ENCODE measurements at places on chromosomes 2 and 18.

GRCh38 chr2:46325182-46325928, 28.1 kb downstream of the EPAS1 start:
- DNase-seq = no peak

DNA sequence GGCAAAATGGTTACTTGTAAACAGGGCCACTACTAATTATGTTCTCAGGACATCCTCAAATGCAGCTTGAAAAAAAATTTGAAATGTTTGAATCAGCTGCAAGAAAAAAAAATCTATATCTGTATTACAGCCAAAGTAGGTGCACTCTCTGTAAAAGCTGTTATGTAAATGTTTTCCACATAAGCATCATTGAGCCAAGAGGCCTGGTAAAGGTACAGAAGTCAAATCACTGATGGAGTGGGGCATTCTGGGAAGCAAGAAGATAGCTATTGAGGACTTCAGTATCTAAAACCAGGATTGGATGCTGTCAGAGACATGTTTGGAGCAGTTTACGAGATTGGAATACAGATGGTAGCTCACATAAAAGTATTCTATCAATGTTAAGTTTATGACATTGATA, 80.3 kb downstream of the MAPRE2 start:
- DNase-seq = no peak

DNA sequence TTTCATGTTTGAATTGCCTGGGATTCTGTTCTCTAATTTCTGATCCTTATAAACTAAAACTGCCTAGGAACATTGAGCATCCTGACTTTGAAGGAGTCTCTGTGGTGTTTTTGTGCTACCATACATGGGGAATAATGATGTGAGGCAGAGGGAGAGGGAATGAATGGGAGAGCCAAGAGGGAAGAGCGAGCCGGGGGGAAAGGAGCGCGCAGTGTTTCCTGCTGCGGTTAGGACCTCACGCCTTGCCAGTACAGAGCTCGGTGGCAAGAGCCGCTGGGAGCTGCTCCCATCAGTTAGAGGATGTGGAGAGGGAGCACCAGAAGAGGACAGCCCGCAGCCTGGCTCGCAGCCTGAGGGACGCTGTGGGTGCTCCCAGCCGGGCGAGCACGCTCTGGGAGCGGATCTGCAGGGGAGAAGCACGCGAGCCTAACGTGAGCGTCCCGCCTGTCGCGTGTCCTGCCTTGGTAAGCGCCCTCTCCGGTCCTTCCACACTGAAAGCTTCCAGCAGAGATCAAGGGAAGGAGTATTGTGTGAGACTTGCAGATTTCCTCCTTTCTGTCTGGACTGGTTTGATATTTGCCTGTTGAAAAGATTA, 114.7 kb downstream of the FAM210A start:
- no peak for DNase-seq

DNA sequence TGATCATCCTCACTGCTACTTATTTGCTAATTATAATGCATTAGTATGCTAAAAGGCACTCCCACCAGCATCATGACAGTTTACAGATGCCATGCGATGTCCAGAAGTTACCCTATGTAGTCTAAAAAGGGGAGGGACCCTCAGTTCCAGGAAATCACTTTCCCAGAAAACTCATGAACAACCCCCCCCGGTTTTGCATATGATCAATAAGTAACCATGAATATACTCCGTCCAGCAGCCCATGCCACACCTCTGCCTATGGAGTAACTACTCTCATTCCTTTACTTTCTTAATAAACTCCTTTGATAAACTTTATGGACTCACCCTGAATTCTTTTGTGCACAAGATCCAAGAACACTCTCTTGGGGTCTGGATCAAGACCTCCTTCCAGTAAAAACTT, 86.8 kb downstream of the MALT1 start:
- DNase-seq = no peak

DNA sequence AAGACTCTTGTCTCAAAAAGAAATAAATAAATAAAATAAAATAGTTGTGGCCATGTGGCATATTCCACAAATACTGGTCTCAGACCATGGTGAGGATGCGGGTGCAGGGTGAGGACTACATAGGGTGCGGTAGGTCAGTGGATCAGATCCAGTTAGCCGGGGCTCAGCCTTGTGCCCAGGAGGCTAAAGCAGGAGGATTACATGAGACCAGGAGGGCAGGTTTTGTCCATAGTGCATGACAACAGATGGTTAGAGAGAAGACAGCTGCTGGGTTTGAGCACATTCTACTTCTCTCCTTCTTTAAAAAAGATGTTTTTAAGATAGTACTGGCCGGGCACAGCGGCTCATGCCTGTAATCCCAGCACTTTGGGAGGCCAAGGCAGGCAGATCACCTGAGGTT, 12.8 kb upstream of the PSD4 start:
- no peak for DNase-seq

DNA sequence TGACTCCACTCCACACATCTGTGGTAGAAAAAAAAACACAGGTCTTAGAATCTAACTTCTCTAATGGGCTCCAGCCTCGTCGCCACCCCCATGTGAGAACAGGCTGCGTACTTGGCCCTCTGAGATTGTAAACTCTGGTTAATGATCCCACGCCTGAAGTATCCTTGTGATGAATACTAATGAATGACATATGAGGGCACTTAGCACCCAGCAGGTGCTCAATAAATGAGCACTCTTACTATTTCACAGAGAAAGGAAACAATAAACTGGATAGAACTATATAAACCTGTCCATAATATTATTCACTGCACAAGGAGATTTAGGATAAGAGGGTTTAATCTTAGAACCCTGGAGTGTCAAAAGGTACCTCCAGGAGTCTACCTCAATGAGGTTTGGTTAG, 310.1 kb upstream of the HNRNPA3 start:
- DNase-seq = no peak

GRCh38 chr2:37377187-37377532, 32.7 kb downstream of the QPCT start:
- no peak for DNase-seq

GRCh38 chr2:1891971-1892486, 147.7 kb upstream of the PXDN start:
- no peak for DNase-seq

DNA sequence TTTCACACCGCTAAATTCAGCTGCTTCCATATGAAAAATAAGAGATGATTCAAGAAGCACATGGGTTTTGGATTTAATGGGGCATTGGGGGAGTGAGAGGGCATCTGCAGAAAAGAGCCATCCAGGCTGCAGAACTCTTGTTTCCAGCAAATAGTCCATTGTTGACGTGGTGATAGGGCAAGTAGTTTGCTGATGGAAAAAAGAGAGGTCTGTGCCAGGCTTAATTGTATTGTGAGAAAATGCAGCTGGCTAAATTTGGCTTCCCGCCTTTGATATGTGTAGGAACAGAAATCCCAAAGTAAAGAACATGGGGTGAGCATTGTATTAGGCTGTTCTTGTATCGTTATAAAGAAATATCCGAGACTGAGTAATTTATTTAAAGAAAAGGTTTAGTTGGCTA, 199.5 kb downstream of the SETBP1 start:
- DNase-seq = no peak

- no peak for DNase-seq
Measured at GRCh38 chr18:41372046-41372665, 582.9 kb upstream of the PIK3C3 start.

GRCh38 chr18:12010187-12010802, 29.0 kb downstream of the IMPA2 start:
- DNase-seq = no peak

DNA sequence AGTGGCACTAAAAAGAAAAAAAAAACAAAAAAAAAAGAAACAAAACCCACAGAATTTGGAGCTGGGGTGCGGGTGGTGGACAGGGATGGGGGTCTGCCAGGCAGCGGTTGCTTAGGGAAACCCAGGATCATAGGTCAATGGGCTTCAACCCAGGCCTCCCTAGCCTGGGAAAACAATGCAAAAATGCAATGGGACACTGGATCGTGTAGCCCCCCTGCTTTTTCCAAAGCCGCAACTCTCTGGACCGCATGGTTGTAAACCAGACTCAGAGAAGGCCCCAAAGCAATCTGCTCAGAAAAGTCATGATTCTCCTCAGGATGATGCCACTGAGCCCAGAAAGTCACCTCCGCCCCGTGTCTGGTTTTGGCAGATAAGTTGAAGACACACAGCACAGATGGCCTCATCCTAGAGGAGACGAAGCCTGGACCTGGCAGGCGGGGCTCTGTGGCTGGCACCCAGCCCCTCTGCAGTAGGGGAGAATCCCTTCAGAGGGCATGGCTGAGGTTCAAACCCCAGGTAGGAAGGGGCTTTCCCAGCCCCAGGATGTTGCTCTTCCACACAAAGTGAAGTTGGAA, 5.1 kb downstream of the DLX2 start:
- no peak for DNase-seq

DNA sequence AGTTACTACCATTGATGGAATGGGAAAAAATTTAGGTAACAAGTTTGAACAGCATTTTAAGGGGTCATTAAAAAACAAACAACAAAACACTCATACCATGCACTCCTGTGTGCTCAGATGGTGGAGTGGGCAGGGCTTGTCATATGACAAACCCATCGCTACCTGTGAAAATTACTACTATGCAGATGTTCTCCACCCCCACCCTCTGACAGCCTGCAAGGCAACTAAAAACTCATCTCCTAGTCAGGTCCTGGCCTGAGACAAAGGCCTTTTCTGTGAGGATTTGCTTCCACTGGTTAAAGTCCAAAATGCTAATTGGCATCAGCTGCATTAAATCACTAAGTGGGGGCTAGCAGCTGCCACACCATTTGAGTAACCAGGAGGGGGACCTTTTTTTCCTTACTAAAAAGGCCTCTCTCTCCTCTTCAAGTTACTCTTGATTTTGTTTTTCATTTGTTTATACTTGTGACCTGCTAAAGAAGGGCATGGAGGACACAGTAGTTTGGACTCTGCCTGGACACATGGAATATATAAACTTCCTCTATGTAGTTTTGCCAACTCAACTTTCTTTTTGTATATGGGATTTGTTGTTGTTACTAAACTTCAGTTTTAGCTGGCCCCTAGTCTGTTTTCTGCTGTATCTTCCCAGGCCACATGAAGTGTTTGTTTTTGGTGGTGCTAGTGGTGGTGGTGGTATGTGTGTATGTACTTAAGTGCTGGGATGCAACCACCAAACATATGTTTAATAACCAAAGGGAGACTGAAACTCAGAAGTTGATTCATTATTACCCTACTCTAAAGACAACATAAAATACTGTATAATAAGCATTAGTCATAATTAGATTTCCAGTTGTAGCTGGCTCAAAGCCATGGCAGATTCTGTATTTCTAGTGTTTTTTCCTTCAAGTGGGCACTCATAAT, 121.3 kb downstream of the MAP4K4 start:
- DNase-seq = no peak

- no peak for DNase-seq
Measured at GRCh38 chr18:59691996-59692395, 5.2 kb downstream of the CCBE1 start.

DNA sequence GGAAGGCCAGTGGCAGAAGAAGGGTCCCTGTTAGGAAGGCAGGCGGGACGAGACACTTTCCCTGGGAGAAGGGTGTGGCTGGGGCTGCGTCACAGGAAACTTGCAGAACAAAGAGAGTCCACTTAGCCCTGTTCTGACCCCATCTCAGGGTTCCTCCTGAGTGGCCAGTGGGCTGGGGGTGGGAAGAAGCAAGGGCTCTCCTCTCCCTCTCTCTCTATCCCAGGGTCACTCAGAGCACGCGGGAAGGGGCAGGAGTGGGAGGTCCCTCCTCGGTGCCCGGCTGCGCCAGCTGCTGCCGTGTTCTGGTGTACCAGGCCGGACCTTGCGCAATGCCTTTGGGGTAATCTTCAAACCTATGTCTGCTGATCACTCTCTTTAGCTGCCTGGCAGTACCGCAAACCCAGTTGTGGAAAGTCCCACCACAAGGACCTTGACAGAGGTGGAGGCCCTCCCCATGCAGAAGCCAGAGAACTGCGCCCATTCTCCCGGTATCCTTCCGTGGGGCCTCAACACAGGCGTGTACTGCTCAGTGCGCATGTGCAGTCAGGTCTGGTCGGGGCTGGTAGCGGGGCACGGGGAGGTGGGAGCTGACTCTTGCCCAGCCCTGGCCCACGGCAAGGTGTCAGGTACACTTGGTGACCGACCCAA, 47.8 kb upstream of the ST3GAL5 start:
- no peak for DNase-seq

GRCh38 chr18:907885-908757, 3.5 kb downstream of the ADCYAP1 start:
- no peak for DNase-seq

DNA sequence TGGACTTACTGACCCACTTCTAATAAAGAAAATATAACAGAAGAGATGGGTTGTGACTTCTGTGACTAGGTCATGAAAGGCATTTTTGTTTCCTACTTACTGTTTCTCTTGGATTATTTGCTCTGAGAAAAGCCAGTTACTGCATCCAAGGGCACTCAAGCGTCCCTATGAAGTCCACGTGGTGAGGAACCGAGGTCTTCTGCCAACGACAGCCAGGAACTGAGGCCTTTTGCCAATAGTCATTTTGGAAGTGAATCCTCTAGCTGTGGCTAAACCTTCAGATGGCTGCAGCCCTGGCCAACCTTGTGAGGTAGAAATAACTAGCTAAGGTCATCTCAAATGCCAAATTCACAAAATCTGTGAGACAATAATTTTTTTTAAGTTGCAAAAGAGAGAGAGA, 449.8 kb upstream of the RGPD4 start:
- no peak for DNase-seq

GRCh38 chr2:34997779-34998178, 1357.8 kb upstream of the CRIM1 start:
- DNase-seq = no peak

GRCh38 chr2:109253217-109253616, 124.2 kb downstream of the SH3RF3 start:
- no peak for DNase-seq

DNA sequence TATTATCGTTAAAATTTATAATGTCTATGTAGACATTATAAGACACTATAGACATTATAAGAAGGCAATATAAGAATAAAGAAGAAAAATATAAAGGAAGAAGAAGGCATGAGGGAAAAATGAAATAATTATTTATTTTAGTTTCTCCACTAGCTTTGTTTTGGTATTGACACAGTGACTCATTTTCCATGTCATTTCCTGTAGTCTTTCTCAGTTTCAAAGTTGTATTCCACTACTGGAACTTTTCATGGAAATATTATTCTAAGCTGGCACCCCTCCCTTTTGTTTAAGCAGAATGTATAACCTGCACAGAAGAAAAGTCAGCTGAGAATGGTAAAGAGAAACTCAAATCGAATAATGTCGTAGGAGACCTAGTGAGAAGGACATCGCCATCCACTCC, 234.2 kb upstream of the NETO1 start:
- DNase-seq = no peak

- DNase-seq = no peak
Measured at GRCh38 chr2:16168506-16169264, 228.3 kb downstream of the MYCN start.

DNA sequence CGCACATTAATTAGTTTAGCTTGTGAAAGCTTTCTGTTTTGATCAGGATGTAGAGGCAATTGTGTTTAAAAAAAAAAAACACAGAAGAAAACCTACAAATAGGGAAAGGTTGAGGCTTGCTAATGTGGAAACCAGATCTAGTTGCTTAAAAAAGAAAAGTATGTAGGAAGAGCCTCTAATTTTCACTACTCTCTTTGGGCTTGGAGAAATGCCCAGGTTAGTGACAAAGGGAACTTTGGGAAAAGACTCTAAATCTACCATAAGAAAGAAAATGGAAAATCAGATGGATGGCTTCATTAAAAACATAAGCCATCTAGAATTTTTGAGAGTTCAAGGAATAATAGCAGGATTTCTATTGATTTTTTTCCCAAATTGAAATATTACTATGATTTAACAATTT, 47.3 kb upstream of the SLC38A11 start:
- no peak for DNase-seq

GRCh38 chr18:76447258-76447890, 47.7 kb downstream of the ZNF516 start:
- DNase-seq = no peak

- no peak for DNase-seq
Measured at GRCh38 chr2:32314886-32315285, 37.2 kb downstream of the YIPF4 start.

Measured in central memory CD4-positive, alpha-beta T cell (primary cell).